Stimulated activated CD4-positive, alpha-beta T cell treated with anti-CD3 and anti-CD28 coated beads, TNF-alpha, amount 100 ng/mL, for 48 hours (primary cell): ENCODE measurements at places on chromosomes 4 and X.

DNA sequence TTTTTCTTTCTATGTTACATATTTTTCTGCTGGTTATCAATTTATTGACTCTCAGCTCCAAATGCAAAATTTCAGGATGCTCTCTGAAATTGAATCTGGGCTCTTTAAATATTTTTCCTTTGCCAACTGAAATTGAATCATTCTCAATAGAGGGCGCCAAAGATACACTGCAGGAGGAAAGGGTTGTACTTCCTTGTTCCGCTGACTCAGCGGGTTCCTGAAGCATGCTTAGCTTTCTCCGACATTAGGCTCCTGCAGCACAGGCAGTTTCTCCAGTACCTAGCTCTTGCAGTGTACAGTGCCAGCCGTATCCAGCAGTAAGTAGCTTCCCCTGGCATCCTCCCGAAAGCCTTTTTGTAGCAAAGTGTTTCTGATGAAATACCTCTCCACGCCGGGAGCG, 28.8 kb upstream of the CFAP47 start:
- DNase-seq: peak; percentile 9

- no peak for DNase-seq
Measured at GRCh38 chr4:127015667-127016117, 617.1 kb upstream of the INTU start.

DNA sequence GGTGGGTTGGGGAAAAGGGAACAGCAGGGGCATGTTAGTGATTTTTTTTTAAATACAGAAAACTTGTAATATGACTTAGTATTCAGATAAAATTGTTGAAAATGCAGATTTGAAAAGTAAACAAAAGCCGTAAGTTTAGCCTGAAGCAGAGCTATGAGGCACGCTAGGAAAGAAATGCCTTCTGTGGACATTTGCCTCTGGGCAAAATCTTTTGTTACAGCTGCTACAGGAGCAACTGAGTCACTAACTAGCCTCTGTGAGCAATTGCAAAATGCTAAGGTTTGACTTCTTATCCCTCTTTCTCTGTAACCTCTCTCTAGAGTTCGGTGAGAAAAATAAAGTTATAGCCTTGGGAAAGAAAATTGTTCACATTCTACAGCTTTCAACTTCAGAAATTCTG, 350.0 kb downstream of the SLC7A11 start:
- no peak for DNase-seq

- no peak for DNase-seq
Measured at GRCh38 chr4:174631901-174632758, 109.8 kb upstream of the HPGD start.

- no peak for DNase-seq
Measured at GRCh38 chr4:43126595-43126994, 234.1 kb downstream of the GRXCR1 start.

DNA sequence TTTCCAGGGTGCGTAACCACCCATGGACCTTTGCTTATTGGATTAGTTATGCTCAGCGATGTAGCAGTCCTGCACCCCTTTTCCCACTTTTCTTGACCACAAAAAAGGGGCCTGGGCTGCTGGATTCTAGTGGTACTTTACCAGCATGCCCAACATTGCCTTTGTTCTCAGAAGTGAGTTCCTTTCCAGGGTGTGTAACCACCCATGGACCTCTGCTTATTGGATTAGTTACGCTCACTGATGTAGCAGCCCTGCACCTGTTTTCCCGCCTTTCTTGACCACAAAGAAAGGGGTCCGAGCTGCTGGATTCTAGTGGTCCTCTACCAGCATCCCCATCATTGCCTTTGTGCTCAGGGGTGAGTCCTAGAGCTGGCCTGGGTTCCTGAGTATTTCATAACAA, 138.2 kb downstream of the COX18 start:
- DNase-seq: no peak

DNA sequence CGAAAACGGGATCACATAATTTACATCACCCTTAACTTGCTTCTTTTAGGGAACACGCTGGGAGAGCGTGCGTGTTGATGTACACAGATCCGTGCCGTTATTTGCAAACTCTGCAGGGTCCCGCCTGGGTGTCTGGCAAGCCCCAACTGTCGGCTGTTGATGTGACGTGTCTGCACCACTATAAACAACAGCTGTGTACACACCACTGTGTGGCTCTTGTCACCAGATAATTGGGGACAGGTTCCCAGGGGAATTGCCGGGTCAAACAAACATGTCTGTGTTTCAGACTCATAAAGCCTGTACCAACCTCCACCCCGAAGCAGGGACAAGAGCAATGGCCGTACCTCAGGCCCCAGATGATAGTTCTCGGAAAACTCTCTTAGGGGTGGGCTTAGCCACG, 105.0 kb upstream of the AFAP1 start:
- DNase-seq: no peak

DNA sequence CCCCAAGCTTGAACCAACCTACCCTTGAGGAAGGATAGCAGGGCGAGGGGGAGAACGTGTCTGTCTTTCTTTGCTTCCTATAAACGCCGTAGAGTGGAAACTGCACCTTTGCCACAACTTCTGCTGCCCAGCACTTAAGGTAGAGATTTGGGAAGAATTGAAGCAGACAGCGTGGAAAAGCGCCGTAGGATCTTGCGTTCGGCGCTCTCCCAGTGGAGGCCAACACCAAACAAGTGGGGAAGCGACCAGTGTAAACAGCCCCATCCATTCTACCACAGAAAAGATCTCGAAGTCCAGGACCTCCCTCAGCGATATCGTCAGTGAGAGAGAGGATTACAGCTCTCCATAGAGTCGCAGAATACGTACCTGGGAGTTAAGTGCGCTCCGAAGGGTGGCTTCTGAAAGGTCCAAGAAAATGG, 3.9 kb upstream of the NKX6-1 start:
- no peak for DNase-seq
